Activated CD4-positive, alpha-beta memory T cell treated with anti-CD3 and anti-CD28 coated beads, Interleukin-2, amount 10 ng/mL, durations not matched to agents 7 days and 5 days (primary cell): ENCODE measurements at places on chromosomes 4 and X. TPM values are rescaled to one million over a fixed set of nuclear protein-coding genes. Genes with fewer than 3 reads are reported as not detected.

The SMPX gene
- not detected for total RNA-seq

The VCX2 gene
- not detected for total RNA-seq

The SPARCL1 gene
- total RNA-seq: not detected

The HTATSF1 gene
- 63.7 TPM for total RNA-seq

The ADAM29 gene
- total RNA-seq: not detected

The RAB40AL gene
- 0.23 TPM for total RNA-seq

The DHX15 gene
- 150 TPM for total RNA-seq

The C4orf36 gene
- total RNA-seq: not detected

The TFE3 gene
- total RNA-seq: 32.7 TPM

The CCDC158 gene
- not detected for total RNA-seq

The SYTL5 gene
- not detected for total RNA-seq

The ARHGAP36 gene
- not detected for total RNA-seq

The FAM47B gene
- not detected for total RNA-seq

The HAUS3 gene
- 27.1 TPM for total RNA-seq

The TKTL2 gene
- not detected for total RNA-seq

The CDKL2 gene
- 1.3 TPM for total RNA-seq

The LNX1 gene
- not detected for total RNA-seq

The VEGFD gene
- 0.10 TPM for total RNA-seq

The WAS gene
- 156 TPM for total RNA-seq

The PRICKLE3 gene
- 19.0 TPM for total RNA-seq

The CFI gene
- 0.35 TPM for total RNA-seq

The GAGE12E gene
- total RNA-seq: not detected

The PLS3 gene
- 0.63 TPM for total RNA-seq

The ZMAT1 gene
- total RNA-seq: 3.0 TPM

The TMEM47 gene
- not detected for total RNA-seq

The UCHL1 gene
- not detected for total RNA-seq

The USP17L22 gene
- total RNA-seq: not detected

The ZNF718 gene
- 8.9 TPM for total RNA-seq

The CDKL5 gene
- 2.0 TPM for total RNA-seq

The MTMR8 gene
- 5.5 TPM for total RNA-seq

The CXCL11 gene
- 0.28 TPM for total RNA-seq
